ENCODE measurements at places on chromosomes 1 and 21. TPM values are rescaled to one million over a fixed set of nuclear protein-coding genes. Genes with fewer than 3 reads are reported as not detected.

Gene ATAD3C
- total RNA-seq: 1.4 TPM

Gene SETDB1
- 59.3 TPM for total RNA-seq

Gene PCSK9
- total RNA-seq: not detected

Gene IFNAR1
- total RNA-seq: 35.4 TPM

Gene SV2A
- total RNA-seq: 25.4 TPM

Gene CRNN
- total RNA-seq: not detected

- no peak for DNase-seq
Observed at GRCh38 chr1:33060579-33061083, 20.3 kb upstream of the AZIN2 start.

DNA sequence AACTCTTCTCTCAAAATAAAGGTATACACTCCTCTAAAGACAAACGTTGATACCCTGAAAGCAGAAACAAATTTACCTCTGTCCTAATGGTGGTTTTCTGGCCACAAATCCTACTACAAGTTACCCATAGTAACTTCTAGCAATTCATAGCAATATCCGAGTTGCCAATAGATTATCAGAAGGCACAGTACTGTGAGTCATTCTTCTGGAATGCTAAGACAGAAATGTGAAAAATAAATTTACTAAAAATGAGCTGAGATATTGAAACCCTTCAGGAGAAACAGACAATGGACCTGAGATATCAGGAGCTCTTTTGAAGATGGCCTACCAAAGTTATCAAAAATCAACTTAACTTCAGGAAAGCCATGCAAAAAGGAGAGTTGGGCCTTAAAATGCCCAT lies 715.0 kb upstream of the ADAMTS5 start:
- DNase-seq: no peak

GRCh38 chr1:61253059-61253735 lies 170.8 kb downstream of the NFIA start:
- DNase-seq: no peak

DNA sequence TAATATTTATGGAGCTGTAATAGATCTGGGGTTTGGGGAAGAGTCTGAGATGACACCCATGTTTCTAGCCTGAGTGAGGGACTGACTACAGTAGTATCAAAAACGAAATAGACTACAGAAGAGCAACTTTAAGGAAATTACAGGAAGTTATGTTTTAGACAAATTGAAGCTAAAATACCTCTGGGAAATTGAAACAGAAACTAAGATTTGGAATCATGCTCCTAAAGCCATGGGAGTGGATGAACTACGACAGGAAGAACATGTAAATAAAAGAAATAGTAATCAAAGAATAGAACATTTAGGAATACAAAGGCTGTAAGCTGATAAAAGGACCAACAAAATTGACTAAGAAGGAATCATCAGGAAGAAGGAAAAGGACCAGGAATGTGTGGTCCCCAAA lies 68.9 kb downstream of the KIAA0319L start:
- DNase-seq: no peak

GRCh38 chr1:210376836-210377372 lies 48.2 kb downstream of the HHAT start:
- no peak for DNase-seq

GRCh38 chr1:234558330-234558836 lies 51.6 kb downstream of the IRF2BP2 start:
- DNase-seq: no peak

DNA sequence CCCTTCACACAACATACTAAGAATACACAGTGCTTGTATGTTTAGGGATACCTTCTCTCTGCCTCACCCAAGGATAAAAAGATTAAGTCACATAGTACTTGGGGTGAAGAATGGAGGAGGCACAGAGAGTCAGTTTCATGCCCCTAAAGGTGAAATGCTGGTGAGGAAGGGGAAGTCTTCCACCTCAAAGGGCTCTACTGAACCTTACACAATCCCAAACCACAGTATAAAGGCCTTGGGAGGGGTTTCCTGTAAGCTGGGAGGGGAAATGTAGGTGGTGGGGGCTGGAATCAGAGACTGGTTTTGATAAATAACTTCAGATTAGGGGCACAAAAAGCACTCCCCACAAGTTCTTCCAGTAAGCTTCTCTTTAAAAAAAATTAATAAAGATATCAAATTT lies 3.5 kb downstream of the MINDY1 start:
- no peak for DNase-seq

DNA sequence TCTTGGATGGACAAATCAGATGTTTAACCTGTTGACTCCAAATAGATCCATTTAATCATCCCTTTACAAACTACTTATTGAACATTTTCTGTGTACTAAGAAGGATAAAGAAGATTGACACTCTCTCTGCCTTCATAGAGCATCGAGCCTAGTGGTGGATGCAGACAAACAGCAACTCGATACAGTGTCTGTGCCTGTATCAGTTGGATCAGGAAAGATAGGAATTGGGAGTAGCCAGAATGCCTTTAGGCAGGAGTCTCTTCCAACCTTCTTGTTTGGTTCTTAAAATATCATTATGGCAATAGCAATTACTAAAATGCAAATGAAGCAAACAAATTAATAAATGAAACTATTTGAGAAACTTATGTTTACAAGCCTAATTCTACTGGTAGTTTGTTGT lies 89.0 kb upstream of the RAVER2 start:
- DNase-seq: no peak

GRCh38 chr1:50458507-50458906 lies 35.3 kb upstream of the DMRTA2 start:
- DNase-seq: no peak

DNA sequence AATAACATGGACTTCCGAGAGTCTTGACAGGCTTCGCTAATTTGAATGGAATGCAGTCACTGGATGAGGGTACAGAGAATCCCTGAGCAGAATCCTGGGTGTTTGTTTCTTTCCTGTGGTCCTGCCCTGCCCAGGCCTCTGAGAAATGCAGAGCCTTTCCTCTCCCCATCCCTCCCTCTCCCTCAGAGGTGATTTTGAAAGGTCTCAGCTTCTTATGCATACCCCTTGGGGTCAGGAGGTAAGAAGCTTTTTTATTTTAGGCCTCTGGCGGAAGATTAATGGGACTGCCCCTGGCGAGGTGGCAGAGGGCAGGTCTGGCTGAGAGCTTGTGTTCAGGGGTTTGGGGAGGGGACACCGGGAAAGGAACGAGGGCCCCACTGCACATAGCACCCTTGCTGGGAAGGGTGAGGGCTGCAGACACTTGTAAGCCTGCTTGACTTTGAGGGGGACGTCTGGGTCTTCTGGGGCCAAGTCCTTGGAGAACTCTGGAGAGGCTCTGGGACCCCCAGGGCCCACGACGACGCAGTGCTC lies 116.5 kb upstream of the SLC45A1 start:
- DNase-seq: no peak

DNA sequence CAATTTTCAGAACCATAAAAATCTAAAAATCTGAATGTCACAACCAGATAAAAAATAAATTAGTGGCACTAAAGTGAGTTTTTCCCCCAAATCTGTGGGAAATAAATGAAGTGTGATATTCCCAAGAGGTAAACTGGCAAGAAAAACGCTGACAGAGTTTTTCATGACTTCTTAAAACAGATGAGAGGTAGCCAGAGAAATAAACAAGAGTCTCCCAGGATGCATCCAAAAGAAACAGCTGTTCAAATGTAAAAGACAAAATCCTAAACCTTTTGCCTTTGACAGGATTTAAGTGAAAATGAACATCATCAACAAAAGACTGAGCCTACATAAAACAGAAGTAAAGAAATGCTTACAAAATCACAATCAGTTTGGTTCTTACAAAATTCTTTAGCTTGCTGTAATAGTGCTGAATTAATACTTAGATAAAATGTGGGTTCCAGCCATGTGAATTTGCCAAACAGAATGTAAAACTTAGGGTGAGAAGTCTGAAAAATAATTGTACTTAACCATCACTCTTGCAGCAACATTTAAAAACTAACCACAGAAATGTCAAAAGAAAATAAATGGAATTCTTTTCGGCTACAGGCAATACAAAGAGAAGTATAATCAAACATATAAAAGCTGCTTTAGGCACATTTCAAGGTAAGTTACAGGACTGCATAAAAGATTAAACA lies 133.6 kb downstream of the EIF4G3 start:
- DNase-seq: no peak

DNA sequence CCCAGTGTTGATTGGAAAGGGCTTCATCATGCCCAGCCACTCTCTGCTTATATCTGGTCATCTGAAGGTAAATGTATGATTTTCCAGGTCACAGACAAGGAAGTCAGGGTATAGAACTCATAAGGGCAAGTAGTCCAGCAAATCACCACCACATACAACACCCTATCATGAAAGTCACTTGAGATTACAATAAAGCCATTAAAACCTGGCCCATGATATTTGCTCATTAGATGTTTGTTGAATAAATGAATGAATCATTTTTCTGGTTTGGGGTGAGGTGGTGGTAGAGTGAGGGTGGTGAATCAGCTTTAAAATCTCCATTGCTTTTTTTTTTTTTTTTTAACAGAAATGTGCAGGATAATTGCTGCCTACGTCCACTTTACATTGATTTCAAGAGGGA lies 91.9 kb downstream of the TGFB2 start:
- no peak for DNase-seq

GRCh38 chr1:192171123-192171522 lies 12.9 kb downstream of the RGS18 start:
- DNase-seq: no peak

Data from activated CD8-positive, alpha-beta T cell treated with anti-CD3 and anti-CD28 coated beads, Interleukin-2, amount 10 ng/mL, durations not matched to agents 7 days and 5 days (primary cell).